ENCODE measurements at places on chromosomes 12 and 14.

- ATAC-seq, result no peak
Observed at GRCh38 chr12:75813072-75813471, 218.5 kb downstream of the PHLDA1 start.

DNA sequence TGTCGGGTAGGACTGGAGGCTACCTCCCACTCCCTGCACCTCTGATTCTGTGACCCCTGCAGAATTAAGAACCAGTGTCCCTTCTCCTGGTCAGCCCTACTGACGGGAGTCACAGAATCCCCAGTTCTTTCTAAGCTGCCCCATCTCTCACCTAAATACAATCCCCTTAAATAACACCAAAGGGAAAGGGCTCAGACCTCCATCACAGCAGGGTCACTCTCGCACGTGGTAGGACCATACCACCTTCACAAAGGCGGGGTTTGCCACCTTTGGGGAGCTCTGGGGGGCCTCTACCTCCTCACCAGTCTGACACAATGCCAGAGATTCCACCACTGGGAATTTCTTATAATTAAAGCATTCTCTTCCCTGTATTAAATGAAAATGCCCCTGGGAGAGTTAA is 35.6 kb downstream of the DAD1 start:
- ATAC-seq, result no peak

DNA sequence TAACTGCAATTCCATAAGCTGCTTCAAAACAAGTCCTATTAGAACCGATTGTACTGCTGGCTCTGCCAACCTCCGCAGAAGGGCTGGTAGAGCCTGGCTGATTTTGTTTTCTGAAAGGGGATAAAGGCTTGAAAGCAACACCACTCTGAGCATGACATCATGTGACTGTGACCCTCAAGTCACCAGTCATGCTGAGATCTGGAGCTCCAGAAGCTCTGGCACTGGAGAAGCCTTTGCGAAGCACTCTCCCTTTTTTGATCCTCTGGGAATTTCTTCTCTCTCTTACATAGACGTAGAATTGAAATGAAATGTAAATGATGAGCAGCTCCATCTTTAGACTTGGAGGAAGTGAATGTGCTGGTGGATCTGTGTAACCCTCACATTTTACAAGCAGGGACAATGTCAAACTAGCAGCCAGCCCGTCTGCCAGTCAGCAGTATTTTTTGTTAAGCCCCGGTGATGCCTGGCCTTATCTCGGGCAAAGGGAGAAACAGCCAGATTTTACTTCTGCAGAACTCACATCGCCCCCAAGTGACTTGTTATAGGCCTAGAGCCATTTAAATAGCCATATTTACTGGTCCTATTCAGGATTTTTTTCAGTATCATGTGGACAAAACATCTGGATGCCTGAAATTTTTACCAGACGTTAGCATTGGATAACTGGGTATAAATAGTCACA is 112.1 kb upstream of the NPAS3 start:
- no peak for ATAC-seq

DNA sequence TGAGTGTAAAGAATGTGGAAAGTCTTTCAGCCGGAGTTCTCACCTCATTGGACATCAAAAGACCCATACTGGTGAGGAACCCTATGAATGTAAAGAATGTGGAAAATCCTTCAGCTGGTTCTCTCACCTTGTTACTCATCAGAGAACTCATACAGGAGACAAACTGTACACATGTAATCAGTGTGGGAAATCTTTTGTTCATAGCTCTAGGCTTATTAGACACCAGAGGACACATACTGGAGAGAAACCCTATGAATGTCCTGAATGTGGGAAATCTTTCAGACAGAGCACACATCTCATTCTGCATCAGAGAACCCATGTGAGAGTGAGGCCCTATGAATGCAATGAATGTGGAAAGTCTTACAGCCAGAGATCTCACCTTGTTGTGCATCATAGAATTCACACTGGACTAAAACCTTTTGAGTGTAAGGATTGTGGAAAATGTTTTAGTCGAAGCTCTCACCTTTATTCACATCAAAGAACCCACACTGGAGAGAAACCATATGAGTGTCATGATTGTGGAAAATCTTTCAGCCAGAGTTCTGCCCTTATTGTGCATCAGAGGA is 25.1 kb upstream of the ZNF268 start:
- ATAC-seq, result no peak

DNA sequence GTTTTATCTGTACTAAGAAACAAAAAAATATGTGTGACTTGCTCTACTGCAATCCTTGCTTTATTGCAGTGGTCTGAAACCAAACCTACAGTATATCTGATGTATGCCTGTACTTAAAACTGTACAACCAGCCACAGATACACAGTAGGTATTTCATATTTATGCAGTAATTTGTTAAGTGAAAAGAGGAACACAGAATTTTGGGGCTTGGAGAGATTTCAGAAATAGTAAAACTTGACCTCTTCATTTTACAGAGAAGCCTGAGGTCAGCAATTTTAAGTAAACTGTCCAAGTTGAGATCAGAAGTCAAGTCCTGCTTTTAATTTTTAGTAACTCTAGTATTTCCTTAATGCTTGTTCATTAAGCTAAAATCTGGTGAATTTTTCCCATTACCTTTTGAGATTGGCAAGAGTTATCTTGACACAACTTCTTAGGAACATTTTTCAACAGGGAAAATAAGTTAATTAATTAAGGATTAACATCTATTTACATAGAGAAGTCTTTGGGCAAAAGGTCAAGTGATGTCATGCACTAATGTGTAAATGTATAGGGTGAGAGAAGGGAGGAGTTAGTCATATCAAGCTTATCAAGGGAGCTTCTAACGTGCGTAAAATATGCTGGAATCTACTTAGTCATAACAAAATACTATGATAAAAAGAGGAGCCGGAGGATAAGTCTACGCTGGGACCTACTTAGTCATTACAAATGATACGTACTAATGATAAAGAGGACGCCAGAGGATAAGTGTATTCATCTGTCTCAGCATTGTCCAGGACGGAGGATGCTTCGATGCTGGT is 66.0 kb upstream of the GTF2A1 start:
- no peak for ATAC-seq

DNA sequence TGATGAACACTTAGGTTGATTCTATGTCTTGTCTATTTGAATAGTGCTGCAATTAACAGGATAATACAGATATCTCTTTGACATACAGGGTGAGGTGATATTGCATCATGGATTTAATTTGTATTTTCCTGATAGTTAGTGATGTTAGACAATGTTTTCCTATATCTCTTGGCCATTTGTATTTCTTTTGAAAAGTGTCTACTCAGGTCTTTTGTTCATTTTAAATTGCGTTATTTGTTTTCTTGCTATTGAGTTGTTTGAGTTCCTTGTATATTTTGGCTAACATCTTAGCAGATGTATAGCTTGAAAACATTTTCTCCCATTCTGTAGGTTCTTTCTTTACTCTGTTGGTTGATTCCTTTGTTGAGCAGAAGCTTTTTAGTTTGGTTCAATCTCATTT is 460.6 kb downstream of the CCDC91 start:
- no peak for ATAC-seq

GRCh38 chr14:65926935-65927700 is 514.6 kb downstream of the FUT8 start:
- no peak for ATAC-seq

DNA sequence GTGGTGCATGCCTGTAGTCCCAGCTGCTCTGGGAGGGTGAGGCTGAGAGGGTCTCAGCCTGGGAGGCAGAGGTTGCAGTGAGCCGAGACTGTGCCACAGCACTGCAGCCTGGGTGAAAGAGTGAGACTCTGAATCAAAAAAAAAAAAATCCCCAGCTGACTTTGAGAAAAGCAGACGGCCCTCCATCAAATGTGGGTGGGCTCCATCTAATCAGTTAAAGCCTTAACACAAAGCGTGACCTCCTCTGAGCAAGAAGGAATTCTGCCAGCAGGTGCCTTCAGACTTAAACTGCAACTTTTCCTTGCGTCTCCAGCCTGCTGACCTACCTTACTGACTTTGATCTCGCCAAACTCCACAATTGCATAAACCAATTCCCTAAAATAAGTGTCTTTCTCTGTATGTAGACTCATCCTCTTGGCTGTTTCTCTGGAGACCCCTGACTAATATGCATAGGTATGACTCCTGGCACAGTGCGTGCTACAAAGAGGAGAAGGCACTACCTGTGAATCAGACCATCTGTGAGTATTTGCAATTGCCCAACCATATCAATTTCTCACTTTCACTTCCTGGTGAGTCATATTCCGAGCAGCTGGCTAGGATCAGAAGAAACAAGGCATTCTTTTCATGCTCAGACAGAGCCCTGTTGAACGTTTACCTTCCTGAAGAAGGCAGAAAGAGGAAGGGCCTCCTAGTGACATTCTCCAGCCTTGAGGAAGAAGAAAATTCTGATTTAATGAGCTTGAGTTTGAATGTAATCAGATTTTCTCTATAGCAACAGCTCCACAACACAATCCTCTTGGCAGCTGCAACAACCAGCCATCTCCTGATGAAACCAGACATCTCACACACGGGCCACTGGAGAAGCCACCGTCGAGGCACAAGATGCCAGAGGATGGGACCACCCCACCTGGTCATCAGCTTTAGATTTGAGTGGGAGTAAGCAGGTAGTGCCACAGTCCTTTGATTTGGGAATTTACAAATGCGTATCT is 54.3 kb downstream of the CLMN start:
- ATAC-seq, result peak; percentile 74

DNA sequence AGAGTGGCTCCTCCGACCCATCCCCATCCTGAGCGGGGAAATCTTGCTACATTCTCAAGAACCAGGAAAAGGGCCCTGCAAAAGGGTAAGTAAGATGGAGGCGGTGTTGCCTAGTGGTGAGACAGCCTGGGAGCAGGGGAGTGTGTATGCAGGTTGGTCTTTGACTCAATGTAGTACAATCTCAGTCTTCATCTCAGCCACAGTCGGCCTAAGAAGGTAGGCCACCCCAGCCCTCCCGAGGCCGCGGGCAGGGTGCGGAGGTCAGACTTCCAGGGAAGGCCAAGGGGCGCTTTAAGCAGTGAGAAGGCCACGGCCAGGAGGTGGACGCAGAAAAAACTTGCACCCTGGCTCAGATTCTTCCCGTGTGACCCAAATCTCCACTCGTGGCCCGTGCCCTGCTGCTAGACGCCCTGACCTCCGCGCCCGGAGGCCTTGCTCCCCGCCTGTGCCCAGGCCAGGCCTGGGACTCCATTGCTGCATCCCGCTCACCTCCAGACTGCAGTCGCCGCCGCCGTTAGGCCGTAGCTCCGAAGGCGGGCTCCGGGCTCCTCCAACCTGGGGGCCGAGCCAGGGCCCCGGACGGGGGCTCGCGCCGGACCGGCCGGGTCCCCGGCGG is 435 bp downstream of the FOXM1 start:
- ATAC-seq, result no peak

DNA sequence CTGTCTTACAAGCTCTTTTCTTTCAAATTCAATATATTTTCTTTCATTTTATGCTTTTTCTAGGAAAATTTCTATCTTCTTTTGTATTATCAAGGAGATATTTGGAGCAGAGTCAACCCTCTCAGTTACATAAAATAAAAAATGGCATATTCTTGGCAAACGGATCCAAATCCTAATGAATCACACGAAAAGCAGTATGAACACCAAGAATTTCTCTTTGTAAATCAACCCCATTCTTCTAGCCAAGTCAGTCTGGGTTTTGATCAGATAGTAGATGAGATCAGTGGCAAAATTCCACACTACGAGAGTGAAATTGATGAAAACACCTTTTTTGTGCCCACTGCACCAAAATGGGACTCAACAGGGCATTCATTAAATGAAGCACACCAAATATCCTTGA is 20.6 kb downstream of the PIK3C2G start:
- ATAC-seq, result no peak

DNA sequence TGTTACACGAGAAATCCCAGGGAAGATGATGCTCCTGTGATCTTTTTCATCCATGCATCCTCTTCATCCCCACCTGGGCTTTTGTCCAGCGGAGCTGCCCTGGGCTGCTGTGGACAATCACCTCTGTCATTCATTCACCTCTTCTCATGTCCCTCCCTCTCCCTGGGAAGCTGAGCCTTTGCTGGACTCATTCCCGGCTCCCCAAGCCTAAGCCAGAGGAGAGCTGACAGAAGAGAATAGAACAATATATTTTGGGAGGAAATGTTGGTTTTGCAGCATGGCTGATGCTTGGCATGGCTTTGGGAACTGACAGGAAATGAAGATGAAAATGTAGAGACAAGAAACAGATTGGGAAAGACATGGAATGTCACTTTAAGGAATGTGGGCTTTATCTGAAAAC is 177.4 kb downstream of the DICER1 start:
- no peak for ATAC-seq

DNA sequence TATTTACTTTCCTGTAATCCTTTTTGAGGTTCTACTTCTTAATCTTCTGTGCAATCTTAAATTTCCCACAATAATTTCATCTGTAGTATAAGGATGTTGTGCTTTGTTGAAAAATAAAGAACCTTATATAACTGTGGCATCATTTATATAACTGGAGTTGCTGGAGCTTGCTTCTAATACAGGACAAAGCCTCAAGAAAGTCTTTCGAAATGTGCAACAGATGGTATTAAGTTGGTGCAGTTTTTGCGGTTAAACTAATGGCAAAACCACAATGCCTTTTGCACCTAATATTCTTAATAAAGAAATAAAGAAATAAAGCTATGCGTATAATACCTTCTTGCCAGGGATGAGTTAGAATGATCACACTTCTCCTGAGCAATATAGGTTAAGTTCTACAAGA is 180.0 kb downstream of the KITLG start:
- ATAC-seq, result no peak

- no peak for ATAC-seq
Observed at GRCh38 chr14:68506645-68507419, 286.0 kb downstream of the ZFP36L1 start.

GRCh38 chr12:51631591-51631990 is 40.6 kb downstream of the SCN8A start:
- no peak for ATAC-seq

- no peak for ATAC-seq
Observed at GRCh38 chr14:36346052-36346451, 25.6 kb upstream of the MBIP start.

- no peak for ATAC-seq
Observed at GRCh38 chr12:28876196-28876798, 272.8 kb upstream of the FAR2 start.

DNA sequence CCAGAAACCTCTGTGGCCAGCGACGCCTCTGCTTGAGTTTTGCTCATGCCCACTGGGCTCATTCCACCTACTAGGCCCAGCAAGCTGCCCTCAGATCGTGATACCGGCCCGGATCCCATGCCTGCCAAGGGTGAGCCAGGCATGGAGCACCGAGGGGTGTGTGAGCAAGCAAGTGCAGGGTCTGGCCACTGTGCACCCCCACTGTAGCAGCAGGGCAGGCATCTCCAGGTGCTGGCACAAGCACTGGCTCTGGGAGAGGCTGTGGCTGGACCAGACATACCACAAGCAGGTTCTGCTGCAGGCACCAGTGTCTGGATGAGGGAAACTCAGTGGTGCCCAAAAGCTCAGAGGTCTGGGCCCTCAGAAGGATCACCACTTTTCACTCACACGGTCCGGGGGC is 20.6 kb downstream of the FAM186A start:
- no peak for ATAC-seq

GRCh38 chr12:131128556-131128955 is 174.8 kb downstream of the ADGRD1 start:
- no peak for ATAC-seq

DNA sequence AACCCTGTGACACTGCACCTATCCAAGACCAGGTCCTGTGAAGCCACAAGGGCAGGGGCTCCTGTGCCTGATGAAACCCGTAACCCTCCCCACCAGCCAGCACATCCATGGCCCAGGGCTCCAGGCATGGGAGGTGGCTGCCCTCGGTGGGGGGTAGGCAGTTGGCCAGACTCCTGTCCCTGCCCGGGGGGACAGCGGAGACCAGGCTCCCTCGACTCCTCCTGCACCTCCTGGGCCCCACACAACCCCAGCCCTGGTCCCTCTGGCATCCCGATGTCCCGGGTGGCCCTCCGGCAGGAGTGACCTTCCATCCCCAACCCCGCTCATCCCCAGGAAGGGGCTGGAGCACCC is 11.4 kb downstream of the AKT1 start:
- no peak for ATAC-seq
